ENCODE measurements at places on chromosomes 16 and 17.

GRCh38 chr16:67419931-67420330, 3.7 kb upstream of the ZDHHC1 start:
- DNase-seq: no peak

GRCh38 chr16:85362443-85362842, 250.2 kb upstream of the CIBAR2 start:
- no peak for DNase-seq

- DNase-seq: no peak
Observed at GRCh38 chr16:68070806-68071517, 14.2 kb upstream of the NFATC3 start.

DNA sequence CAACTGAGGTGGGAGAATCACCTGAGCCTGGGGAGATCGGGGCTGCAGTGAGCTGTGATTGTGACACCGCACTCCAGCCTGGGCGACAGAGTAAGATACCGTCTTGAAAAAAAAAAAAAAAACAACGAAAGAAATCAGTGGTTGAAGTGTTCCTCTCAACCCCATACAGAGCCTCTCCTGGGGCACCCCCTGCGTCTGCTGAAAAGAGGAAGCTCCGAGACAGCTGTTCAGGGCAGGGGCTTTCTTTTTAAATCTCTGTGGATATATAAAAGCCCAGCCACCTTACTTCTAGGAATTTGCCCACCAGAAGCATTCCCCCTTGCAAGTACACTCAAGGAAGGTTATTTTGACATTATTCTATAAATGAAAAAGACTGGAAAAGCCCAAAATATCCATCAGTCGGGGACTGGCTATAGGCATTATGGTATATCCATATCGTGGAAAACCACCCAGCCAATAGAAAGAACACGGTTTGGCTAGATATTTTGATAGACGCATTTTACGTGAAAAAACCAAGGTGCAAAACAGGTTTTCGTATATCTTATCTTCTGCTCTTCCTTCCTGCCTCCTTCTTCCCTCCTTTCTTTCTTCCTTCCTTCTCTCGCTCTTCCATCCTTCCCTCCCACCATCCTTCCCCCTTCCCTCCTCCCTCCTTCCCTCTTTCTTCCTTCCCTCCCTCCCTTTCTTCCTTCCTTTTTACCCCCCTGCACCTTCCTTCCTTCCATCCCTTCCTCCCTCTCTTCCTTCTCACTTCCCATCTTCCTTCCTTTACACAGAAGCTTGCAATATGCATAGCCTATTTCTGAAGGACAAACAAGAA, 9.2 kb upstream of the CCL22 start:
- no peak for DNase-seq

- DNase-seq: no peak
Observed at GRCh38 chr16:73289232-73289631, 241.3 kb upstream of the ZFHX3 start.

DNA sequence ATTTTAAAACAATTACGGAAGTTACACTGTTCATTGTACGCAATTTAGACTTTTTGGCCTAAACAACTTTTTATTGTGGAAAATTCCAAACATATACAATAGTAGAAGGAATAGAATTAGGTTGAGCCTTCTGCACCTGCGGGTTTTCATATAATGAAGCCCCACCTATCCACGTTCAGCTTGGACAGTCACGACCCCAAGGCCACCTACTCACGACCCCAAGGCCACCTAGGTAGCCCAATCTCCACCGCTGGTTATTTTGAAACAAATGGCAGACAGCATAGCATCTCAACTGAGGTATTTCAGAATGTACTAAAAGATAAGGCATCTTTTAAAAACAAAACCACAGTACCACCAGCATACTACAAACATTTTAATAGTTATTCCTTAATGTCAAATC, 631 bp downstream of the NLRC5 start:
- DNase-seq: no peak

GRCh38 chr16:4846503-4846900, 586 bp downstream of the GLYR1 start:
- DNase-seq: no peak

DNA sequence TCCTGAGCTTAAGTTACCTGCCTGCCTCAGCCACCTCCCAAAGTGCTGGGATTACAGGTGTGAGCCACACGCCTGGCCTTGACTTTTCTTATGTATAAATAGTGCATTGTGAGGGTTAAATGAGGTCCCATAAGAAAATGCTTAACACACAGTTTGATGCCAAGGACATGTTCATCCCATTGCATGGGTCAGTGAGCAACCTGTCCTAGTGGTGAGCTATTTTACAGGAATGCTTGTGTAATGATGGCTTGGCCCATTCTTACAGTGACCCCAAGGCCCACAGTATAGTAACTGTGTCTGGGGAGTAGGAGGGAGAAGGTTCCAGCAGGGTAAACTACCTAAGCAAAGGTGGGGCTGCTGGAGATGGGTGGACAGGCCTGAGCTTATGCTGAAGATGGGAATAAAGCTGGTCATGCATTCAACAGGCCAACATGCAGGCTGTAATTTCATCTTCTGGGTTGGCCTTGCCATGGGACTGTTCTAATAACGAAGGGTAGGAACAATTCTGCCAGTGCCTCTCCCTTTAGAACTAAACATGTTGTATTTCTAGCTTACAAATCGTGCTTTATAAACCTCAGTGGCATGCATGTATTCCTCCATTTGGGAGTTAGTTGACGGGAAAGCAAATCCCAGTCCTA, 6.2 kb downstream of the ACSF2 start:
- DNase-seq: no peak

DNA sequence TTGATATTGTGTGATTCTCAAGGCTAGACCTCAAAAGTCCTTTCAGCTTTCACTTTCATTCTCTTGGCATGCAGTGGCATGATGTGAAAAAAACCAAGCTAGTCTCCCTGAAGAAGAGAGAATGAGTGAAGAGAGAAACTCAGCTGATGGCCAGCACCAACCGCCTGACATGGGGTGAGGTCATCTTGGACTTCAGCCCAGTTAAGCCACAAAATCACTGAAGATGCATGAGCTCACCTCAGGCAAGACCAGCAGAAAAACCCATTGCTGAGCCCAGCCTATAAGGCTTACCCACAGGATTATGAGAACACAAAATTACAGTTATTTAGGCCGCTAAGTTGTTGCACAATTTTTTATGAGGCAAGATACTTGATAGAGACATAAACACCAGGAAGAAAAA, 496.5 kb downstream of the TOX3 start:
- DNase-seq: no peak

- DNase-seq: no peak
Observed at GRCh38 chr16:81604960-81605383, 160.4 kb downstream of the CMIP start.

DNA sequence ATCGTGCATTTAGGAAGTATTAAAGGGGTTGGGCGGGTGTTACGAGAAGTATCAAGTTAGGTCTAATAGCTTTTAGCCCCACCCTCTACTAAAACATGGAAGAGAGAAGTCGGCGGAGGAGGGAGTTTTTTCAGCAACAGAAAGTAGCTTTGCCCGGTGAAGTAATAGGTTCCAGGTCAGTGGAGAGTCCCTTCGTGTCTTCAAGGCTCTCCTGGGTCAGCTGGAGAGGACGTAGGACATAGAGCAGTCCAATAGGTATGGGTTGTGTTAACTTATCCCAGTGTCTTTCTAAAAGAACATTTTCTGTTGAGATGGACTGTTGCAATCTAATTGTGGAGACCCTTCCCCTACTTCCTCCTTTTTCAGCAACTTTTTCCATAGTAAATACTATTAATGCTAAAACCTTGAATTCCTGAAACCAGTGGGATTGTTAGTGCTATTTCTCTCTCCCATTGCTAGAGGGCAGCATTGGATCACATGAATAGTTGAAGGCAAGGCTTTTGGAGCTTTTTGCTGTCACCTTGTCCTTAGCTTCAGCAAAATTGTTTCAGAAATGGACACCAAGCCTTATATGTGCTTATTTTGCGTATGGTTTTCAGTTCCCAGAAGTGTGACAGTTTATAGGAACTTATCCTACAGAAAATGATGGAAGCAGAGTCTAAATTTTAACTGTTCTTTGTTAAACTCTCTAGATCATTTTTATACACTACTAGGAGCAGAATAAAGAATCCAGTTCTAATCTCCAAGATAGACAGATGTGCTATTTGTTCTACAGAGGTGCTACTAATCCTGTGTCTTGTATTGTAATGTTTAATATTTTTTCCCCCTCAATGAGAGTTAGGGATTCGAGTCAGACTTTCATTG, 38.4 kb downstream of the UTP18 start:
- DNase-seq: no peak

DNA sequence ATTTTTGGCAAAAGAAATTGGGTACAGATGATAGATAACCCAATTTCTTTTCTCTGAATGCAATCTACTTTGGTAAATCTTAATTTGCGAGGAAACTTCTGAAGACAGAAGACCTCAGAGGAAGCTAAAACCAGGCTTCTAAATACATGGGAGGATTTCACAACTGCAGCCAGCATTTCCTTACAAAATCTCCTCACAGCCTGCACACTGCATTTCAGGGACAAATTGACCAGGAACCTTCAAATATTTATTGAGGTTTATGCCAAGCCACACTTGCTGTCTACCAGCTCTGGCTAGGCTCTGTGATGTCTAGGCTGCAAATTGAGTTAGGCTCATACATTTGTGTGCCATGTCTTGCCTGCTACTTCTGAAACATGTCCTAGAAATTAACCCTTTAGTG, 167.3 kb upstream of the CDH5 start:
- DNase-seq: no peak
